ENCODE measurements at places on chromosomes 4 and X. TPM values are rescaled to one million over a fixed set of nuclear protein-coding genes. Genes with fewer than 3 reads are reported as not detected.

- no peak for DNase-seq
Observed at GRCh38 chr4:106126062-106126461, 189.9 kb downstream of the TBCK start.

SLC9A7 gene
- total RNA-seq = 25.7 TPM

GRCh38 chrX:50161127-50161526 is 39.7 kb downstream of the AKAP4 start:
- DNase-seq = no peak

DNA sequence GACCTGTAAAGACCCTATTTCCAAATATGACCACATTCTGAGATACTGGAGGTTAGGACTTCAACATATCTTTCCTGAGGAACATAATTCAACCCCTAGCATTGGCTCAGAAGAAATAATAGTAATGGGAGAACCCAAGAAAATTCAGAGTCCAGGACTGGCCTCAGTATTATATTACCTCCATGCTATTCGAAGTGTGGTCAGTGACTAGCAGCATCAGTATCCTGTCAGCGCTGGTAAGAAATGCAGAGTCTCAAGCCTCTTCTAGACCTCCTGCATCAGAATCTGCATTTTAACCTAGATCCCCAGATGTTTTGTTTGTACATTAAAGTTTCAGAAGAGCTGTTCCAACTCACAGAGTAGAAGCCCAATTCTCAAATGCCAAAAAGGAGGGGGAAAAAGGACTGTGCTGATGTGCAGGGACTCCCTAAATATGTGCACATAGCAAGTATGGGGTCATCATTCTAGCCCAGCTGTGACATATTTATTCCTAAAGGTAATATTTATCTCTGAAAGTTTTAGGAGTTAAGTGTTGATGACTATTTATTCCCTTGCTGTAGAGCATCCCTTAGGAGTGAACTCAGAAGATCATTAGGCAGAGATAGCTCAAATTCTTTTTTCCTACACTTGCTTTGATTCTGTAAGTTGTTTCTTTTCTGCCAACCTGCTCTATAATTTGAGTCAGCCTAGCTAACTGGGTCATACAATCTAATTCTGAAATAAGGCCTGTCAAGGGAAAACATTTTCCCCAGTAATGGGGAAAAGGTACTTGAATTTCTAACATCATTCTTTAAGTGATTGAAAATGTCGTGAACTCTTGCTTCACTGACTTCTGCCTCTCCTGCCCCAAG is 361.9 kb downstream of the ARHGAP24 start:
- DNase-seq = no peak

CYBB gene
- total RNA-seq = 3.0 TPM

HPGDS gene
- 0.57 TPM for total RNA-seq

PRSS12 gene
- total RNA-seq = not detected

DNA sequence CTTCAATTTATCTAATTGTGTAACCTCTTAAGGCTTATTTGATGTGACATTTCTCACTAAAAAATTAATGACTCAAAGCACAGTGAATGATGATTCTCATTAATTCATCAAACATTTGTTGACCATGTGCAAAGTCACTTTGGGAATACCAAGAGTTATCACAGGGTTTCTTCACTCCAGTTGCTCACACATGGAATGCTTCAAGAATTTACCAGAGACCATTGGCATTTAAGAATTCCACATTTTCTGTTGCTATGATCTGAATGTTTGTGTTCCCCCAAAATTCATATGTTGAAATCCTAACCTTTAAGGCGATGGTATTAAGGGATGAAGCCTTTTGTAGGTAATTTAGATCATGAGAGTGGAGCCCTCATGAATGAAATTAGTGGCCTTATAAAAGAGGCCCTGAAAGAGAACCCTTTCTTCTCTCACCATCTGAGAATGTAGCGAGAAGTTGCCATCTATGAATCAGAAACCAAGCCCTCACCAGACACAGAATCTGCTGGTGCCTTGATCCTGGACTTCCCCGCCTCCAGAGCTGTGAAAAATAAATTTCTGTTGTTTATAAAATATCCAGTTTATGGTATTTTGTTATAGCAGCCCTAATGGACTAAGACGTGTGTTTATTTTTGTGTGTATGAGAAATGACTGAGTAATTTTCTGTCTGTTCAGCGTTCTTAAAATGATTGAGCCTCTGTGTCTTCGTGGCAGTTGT is 16.4 kb upstream of the SRPX start:
- DNase-seq = no peak

GRCh38 chrX:112087545-112087944 is 5.0 kb upstream of the TRPC5 start:
- no peak for DNase-seq

- no peak for DNase-seq
Observed at GRCh38 chrX:19677121-19677520, 161.8 kb upstream of the MAP3K15 start.

GRCh38 chr4:1411436-1412375 is 5.5 kb upstream of the NKX1-1 start:
- DNase-seq = no peak

UGT2B11 gene
- not detected for total RNA-seq

- DNase-seq = no peak
Observed at GRCh38 chr4:123600987-123601904, 204.7 kb downstream of the SPRY1 start.

DNA sequence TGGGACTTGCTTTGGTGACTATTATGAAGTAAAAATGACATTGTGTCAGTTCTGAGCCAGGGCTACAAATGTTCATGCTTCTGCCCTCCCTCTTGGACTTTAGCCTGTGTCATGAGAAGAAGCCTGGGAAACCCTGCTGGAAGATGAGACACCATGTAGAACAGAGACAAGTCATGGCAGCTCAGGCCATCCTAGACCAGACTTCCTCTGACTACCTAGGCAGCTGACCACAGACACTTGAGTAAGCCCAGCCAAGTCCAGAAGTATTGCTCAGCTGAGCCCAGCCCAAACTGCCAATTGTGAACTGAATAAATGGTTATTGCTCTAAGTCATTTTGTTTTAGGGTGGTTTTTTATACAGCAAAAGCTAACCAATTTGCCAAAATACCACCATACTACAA is 467.6 kb upstream of the CNKSR2 start:
- no peak for DNase-seq

DNA sequence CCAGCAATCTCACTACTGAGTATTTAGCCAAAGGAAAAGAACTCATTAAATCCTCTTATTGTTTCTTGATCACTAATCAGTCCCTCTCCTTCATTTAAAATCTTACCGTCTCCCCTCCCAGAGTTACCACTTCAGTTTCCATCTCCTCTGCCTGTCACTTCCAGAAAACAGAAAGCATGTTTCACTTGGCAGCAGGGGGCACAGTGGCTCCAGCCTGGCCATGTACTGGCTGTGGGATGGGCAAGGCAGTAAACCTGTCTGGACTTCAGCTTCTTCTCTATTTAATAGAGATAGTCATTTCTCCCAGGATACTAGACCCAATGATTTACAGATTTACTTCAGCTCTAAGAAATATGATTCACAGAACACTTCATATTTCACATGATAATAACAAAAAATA is 63.2 kb downstream of the CD40LG start:
- DNase-seq = no peak

DNA sequence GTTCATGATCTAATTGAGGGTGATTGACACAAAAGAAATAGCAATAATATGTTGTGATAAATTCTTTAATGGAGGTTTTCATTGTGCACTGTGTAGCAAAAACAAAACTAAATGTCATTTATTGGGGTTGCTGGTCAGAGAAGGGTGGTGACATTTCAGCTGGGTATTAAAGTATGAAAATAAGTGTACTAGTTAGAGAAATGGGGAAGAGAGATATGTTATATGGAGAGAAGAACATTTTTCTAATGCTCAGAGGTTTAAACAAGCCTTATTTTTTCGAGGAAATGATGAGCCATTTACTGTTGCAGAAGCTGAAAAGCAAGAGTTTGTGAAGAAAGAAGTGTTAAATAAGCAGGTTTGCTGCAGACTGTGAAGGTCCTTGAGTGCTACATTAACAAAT is 142.7 kb upstream of the PAQR3 start:
- no peak for DNase-seq

DNA sequence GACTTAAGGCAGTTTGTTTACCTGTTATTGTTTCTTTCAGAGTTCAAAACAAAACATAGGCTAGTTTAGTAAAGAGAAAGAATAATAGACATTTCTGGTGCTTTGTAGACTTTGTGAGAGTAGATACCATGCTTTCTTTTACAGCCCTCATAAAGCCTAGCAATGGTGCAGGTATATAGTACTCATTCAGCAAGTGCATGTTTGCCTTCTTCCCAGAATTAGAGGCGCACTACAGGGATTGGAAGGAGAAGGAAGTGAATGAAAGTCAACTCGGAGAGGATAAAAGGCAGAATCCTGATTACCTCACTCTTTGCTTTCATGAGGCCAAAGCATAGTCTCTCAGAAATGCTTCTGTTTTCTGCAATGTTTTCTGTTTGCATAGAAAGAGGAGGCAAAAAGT is 43.1 kb upstream of the FHDC1 start:
- DNase-seq = no peak

DNA sequence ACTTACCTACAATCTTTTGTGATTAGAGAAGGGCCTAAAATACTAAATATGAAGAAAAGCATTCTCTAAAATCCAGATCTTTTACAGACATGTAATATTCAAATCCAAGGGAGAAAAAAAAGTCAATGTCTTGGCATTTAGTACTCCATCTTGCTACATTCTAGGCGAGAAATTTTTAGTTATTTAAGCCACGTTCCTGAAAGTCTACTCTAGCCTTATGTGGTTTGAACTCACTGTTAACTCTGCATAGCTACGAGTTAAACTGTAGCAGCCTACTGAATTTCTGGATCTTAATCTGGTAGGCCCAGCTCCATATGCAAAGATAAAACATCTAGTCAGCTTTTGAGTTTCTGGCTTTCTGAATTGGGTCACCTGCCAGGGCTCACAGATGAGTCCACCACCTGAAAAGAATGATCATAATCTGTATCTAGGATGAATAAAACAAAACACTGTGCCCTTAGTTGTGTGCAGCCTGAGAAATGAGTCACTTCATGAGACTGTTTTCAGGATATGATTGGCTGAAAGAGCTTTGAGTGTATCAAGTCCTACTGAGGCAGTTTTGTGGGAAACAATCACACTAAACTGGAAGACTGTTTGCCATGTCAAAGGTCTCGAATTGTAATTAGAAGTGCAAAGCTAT is 3.2 kb upstream of the NEK1 start:
- DNase-seq = no peak

DNA sequence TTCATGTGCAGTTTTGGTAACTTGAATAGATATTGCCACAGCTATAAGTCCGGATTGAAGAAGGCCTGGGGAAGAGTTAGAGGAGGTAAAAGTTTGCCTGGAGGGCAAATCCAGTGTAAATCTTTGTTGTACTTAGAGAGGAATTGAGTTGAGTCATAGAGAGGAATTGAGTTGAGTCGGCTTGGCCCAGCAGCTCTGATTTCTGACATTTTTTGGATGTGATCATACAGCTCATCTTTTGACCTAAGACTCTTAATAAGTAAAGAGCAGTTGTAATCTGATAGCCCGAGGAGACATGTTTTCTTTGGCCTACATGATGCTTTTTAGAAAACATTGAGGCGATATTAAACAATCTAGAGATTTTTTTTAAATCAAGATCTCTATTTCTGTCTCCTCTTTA is 3.9 kb downstream of the KIT start:
- DNase-seq = no peak

GRCh38 chrX:42821803-42822443 is 44.0 kb upstream of the PPP1R2C start:
- DNase-seq = no peak

GRCh38 chr4:75513526-75514130 is 575 bp downstream of the RCHY1 start:
- no peak for DNase-seq

SMIM10L2A gene
- total RNA-seq = 0.62 TPM

DNA sequence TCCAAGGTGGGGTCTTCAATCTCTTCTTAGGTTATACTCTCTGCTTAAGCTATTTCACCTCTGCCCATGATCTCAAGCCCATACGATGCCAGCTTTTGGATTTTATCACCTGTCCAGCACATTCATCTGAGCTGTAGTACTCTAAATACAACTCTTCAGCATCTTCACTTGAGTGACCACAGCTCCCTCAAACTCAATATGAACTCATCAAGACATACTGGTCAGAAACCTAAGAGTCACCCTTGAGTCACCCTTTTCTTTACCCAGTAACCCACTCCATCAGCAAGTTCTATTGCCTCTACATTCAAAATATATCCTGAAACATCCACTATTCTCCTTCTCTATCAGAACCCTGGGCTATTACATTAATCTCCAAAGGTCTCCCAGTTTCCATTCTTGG is 69.4 kb downstream of the DCHS2 start:
- DNase-seq = no peak

DNA sequence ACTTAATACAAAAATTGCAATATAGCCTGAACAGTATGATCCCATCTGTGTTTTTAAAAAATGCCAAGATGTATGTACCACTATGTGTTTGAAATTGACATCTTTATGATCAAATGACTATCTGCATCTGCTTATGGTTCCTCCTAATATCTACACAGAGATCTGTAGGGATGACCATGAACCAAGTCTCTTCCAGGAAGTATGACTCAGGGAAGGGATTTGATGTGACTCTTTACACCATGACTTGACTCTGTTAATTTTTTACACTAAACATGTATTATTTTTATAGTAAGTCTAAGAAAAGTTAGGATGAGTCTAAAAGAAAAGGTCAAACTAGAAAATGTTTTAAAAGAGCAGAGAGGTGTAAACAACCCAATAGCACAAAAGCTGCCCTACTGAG is 164.0 kb downstream of the SH3KBP1 start:
- no peak for DNase-seq

DNA sequence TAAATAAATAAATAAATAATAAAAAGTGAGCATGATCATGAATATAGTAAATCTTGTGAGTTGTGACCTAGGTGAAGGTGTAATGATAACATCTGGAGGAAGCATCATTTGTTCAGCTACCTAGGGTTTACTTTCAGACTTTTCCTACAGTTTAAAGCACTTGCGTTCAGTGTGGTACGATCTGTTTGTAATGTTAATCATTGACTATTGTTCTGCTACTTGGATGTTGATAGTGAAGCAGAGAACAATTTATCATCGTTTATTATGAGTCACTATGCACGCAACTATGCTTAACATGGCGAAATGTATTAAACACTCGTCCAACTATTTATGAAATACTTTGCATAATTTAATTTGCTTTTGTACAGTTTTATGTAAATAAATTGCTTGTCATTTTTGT is 426.2 kb downstream of the PCDH7 start:
- DNase-seq = no peak

DNA sequence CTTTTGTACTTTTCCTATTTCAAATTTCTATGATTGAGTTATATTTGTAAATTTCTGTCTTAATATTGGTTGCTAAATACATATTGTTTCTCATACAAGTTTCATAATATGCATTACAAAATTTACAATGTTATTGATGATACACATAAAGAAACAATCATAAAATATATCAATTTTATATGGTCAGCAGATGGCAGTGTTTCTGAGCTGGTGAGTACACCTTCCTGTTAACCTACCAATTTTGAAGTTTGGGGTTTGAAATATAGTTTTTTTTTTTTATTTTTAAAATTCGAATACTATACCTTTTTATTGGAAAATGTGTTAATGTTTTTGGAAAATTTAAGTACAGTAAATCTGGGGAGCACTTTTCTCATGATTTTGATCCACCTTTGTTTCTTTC is 1953.1 kb upstream of the ADGRL3 start:
- no peak for DNase-seq

All from CD8-positive, alpha-beta memory T cell (primary cell).